ENCODE measurements at places on chromosomes 2 and 18.

- no peak for DNase-seq
These were observed 315.4 kb downstream of the CDH2 start for GRCh38 chr18:27861539-27861938.

- DNase-seq, result no peak
These were observed 371.1 kb upstream of the ID2 start for GRCh38 chr2:8310557-8311455.

GRCh38 chr2:18408638-18409037 is 151.8 kb downstream of the RDH14 start:
- no peak for DNase-seq

DNA sequence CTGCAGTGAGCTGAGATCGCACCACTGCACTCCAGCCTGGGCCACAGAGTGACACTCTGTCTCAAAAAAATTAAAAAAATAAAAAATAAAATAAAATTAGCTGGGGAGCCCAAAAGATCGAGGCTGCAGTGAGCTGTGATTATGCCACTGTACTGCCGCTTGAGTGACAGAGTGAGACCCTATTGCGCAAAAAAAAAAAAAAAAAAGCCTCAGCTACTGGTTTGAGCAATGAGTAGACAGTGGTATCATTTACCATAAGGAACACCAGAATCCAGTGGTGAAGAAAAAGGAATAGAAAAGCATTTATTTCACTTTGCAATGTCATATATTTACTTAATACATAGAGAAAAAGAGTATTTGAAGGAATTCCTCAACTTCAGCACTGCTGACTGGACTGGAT is 3.0 kb downstream of the SAP130 start:
- DNase-seq, result no peak

GRCh38 chr2:26144031-26144430 is 28.9 kb upstream of the GAREM2 start:
- DNase-seq, result no peak

GRCh38 chr2:26612034-26612433 is 29.1 kb downstream of the CIB4 start:
- no peak for DNase-seq

DNA sequence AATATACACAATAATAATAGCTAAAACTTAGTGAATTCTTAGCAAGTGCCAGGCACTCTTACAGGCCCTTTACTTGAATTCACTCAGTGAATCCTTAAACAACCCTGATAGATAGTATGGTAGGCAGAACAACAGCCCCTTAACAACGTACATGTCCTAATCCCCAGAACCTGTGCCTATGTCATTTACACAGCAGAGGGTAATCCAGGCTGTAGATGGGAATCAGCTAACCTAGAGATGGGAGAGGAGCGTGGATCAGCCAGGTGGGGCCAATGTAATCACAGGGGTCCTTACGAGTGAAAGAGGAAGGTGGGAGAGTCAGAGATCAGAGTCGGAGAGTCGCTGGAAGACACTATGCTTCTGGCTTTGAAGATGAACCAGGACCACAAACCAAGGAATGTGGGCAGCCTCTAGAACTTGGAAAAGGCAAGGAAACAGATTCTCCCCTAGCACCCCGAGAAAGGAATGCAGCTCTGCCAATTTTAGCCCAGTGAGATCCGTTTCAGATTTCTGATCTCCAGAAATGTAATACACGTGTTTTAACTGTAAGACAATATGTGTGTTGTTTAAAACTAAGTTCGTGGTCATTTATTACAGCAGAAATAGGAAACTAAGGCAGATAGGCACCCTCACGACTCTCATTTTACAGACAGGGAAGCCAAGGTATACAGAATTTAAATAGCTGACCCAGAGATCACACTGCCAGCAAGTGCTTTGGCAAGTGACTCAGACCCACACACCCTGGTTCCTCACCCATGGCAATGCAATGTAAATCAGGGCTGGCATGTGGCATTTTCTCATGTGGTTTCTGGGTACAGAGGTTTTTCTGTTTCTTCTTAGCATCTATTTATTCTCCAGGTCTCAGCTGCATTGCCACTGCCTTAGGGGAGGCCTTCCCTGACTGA is 68.9 kb downstream of the DOCK10 start:
- DNase-seq, result no peak

GRCh38 chr2:180980943-180981911 is 822 bp downstream of the UBE2E3 start:
- peak; percentile 26 for DNase-seq

GRCh38 chr2:233350708-233351107 is 3.6 kb upstream of the DGKD start:
- peak; percentile 84 for DNase-seq

DNA sequence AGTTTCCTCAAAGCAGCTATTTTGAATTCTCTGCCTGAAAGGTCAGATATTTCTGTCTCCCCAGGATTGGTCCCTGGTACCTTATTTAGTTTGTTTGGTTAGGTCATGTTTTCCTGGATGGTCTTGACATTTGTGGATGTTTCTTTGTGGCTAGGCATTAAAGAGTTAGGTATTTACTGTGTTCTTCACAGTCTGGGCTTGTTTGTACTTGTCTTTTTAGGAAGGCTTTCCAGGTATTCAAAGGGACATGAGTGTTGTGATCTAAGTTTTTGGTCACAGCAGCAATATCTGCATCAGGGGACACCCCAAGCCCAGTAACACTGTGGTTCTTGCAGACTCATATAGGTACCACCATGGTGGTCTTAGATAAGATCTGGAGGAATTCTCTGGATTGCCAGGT is 11.8 kb downstream of the MYO3B start:
- DNase-seq, result no peak

DNA sequence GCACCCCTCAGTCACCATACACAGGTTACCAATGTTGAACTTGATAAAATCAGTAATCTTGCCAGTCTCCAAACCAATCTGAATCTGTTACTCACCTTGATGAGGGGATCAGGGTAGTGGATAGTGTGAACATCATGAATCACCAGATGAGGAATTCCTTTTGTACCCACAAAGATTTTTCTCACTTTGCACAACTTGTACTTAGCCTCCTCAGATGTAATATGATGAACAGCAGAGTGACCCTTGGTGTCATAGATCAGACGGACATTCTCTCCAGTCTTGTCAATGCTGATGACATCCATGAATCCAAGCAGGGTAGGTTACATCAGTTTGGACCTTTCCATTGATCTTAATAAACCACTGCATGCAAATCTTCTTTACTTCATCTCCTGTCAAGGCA is 54.7 kb downstream of the MDH1 start:
- no peak for DNase-seq

Measured in brain microvascular endothelial cell (primary cell).